Left kidney (tissue), 8 donors: ENCODE measurements at places on chromosomes 2 and 18.

- DNase-seq = no peak
These were observed 462.3 kb upstream of the SALL3 start for GRCh38 chr18:78517328-78517727.

DNA sequence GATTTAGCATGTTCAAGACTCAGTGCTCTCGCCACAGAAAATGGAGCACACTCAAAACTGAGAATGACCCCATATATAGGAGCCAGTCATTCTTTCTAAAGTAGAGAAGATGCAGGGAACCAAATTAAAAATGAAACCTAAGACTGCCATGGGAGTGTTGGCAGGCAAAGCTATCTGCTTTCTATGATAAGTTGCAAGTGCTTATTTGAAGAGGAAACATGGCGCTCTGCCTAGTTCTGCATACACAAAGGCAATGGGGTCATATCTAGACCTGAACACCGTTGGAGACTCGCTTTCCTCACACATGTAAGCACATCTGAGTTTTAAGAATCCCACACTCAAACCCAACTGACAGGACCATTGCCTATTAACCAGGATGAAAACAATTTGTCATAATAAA lies 292.5 kb downstream of the ALK start:
- no peak for DNase-seq

DNA sequence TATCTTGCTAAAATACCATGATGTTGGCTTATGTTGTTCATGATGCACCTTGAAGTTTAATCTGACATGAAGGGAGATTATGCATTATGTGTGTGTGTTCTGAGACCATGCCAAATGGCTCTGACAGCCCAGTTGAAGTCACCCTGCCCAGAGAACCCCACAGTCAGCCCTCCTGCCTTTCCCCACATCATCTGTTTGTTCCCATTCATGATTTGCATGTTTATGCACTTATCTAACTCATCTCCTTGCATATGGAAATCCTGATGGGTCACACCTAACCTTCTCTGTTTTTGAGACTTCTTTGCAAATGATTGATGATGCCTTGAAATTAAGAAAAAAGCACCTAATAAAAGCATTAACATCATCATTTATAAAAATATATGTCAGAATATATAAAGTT lies 752.2 kb downstream of the GALR1 start:
- no peak for DNase-seq

DNA sequence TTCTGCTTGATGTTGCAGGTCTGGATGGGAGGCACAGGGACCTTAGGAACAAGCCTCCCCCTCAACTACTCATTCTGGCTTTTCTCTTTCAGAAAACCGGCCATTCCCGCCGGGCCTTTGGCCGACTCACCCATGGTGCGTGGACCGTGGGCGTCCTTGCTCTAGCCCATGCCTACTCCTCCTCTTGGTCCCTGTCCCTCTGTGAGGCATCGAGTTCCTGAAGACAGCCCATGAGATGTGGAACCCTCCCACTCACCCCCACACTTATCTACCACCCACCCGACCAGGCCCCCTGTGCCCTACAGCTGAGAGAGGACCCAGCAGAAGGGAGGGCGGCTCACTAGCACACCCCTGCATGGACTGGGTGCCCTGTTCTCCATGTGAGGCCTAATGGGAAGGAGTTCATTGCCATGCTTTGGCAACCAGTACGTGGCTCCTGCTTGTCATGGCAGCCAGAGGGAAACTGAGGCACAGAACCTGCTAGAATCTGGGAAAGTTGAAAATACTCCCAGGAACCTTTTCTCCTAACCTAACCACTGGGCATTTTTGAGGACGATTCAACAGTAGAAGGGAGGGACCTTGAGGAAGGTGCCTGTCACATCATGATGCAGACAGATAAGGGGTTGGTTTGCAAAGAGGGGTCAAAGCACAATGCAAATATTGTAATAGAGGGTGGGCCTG lies 8.5 kb downstream of the SPEG start:
- DNase-seq = no peak

- no peak for DNase-seq
These were observed 10.1 kb downstream of the SRSF7 start for GRCh38 chr2:38740851-38741731.

- DNase-seq = no peak
These were observed 98.9 kb upstream of the GLS start for GRCh38 chr2:190781604-190782198.

- DNase-seq = no peak
These were observed 86.1 kb downstream of the CACNB4 start for GRCh38 chr2:152012697-152013096.

- DNase-seq = no peak
These were observed 48.9 kb downstream of the POLR1A start for GRCh38 chr2:86056590-86057331.

DNA sequence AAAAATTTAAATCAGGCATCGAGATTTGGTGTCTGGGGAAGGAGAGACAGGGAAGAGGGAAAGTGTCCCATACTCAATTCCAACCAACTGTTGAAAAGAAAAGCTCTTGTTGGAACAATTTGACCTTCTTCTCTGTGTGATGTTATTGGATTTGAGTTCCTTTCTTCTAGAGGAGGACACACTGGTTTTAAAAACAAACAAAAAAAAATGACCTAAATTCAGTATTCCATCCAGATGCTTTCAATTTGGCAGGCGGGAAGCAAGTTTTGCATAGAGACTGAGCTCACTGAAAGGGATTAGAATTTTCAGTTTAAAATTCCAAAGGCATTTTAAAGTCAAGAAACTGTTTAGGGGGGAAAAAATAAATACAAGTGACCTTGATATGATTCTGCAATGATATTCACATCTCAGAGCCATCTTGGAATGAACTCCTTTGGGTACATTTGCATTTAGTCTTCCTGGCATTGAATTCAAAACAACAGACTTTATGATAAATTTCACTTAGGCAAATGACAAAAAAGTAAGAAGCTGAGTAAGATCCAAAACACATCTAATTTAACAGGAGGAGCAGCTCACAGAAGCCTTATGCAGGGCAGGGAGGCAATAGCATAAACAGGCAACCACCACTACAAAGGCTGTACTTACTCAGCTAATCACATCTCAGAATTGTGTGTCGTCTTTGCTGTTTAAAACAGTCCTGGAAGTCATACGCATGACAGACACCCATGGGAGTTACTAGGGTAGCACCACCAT lies 126.8 kb downstream of the CDH20 start:
- no peak for DNase-seq

DNA sequence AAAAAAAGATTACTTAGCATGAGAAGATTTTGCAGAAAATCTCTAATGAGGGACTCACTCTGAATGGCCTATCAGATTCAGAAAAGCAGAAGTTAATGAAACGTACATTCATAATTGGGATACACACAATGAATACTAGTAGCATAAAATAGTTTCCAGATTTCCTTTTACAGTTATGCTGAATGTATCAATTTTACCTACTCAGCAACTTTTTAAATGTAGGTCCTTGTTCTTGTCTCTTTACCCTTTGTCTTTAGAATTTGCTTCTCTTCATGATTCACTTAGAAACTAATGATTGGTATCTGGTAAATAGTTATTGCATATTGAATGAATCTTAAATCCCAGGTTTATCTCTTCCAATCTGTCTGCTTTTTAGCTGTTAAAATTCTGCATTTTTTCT lies 458.8 kb downstream of the DSC3 start:
- DNase-seq = no peak

GRCh38 chr18:23629444-23629946 lies 33.2 kb downstream of the ANKRD29 start:
- no peak for DNase-seq

- DNase-seq = no peak
These were observed 334.5 kb upstream of the MMADHC start for GRCh38 chr2:149921911-149922616.

- DNase-seq = no peak
These were observed 131.5 kb downstream of the RAD51AP2 start for GRCh38 chr2:17386771-17387170.

- no peak for DNase-seq
These were observed 30.7 kb upstream of the PPM1B start for GRCh38 chr2:44137872-44138551.

DNA sequence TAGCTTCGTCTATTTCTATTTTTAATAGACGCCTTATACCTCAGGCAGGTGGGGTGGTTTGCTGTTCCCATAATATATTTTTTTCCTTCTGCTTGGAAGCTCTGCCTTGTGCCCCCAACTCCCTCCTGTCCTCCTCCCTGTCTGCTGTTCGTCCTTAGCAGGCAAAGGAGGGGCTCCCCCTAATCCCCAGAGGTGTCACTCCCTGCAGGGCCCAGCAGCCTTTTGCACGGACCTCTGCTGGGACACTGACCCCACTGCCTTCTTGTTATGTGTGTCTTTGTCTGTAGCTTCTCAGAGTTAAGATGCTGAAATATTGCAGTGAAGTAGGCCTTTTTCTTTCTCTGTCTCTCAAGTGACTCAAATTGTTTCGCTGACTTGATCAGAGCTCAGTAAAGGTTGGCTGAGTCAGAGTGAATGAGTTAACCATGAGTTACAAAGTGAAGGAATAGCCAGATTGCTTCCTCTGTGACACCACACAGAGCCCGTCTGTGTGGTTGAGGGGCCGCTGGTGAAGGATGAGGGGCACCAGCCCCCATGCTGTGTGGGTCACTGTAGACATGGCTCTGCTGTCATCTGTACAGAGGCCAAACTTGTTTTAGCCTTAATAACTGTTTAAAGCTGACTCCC lies 47.7 kb downstream of the PRKCE start:
- no peak for DNase-seq

DNA sequence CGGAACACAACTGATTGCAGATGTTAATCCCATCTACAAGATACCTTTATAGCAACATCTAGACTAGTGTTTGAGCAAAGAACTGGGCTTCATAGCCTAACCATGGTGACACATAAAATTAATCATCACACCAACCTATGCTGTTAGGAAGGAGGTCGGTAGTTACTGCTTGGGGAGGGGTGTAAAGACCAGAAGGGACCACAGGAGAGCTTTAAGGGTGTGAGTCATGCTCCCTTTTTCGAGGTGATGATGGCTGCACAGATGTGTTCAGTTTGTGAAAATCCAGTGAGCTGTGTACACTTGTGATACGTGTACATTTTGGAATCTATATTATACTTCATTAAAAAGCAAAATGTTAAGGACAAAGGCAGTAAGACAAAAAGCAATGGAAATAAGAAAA lies 4.6 kb upstream of the SEH1L start:
- no peak for DNase-seq

GRCh38 chr2:179455824-179456223 lies 191.2 kb upstream of the SESTD1 start:
- no peak for DNase-seq

GRCh38 chr2:52934323-52934898 lies 833.2 kb upstream of the CHAC2 start:
- DNase-seq = no peak

DNA sequence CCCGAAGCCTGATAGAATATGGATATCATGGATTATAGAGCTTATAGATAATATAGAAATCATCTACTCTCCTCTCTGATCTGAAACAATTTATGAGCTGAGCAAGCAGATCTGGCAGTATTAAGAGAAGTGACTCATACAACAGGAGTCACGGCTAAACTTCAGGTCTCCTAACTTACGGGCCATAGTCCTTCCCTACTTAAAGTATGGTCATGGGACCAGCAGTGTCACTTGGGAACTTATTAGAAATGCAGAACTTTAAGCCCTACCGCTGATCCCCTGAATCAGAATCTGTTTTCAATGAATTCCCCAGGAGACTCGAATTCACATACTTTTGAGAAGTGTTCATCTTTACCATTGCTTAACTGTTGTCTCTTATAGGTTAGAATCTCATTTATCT lies 195.7 kb upstream of the FANCL start:
- no peak for DNase-seq
